COLO829 (cell line): ENCODE measurements at places on chromosomes 2 and 18.

GRCh38 chr2:106572541-106573450 is 85.6 kb downstream of the CD8B2 start:
- DNase-seq, result peak; percentile 19

DNA sequence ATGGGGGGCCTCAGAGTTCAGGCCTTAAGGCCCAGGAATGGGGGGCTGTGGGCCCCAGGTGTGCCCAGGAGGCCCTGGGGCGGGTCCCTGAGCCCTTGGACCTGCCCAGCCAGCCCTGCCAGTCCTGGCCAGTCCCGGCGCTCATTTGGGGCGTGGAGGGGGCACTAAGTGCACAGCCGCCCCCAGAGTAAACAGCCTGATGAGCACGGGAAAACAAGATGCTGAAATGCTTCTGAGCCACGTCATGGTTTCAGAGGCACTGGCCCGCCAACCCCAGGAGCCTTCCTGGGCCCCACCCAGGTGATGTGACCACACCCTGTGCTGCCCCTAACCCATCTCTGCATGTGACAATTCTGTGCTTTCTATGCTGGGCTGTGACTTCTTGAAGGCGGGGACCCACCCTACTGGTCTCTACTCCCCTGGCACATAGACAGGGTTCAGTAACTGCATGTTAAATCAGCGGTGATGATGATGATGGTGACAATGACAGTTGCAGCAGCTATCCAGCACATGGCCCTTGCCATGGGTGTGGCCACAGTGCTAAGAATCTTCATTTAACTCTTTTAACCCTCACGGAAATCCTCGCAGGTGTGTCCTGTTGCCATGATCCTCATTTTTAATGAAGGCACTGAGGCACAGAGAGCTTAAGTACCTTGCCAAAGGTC is 28.1 kb upstream of the ASPRV1 start:
- no peak for DNase-seq

DNA sequence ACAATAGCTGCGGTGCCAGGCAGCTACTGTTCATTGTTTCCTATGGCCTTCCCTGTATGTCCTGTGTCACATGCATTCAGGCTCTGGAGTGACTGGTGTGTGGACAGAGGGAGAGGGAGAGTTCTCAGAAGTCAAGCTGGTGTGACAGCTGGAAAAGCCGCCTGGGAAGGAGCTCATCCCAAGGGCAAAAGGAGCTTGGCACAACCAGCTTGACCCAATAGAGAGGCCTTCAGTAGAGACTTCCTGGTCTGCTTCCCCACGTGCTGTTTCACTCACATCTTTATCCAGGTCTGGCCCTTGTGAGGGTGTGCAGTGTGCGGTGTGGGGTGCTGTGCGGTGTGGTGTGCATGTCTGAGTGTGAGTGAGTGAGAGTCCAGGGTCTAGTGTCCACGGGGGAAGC is 11.1 kb upstream of the NT5DC4 start:
- DNase-seq, result no peak

DNA sequence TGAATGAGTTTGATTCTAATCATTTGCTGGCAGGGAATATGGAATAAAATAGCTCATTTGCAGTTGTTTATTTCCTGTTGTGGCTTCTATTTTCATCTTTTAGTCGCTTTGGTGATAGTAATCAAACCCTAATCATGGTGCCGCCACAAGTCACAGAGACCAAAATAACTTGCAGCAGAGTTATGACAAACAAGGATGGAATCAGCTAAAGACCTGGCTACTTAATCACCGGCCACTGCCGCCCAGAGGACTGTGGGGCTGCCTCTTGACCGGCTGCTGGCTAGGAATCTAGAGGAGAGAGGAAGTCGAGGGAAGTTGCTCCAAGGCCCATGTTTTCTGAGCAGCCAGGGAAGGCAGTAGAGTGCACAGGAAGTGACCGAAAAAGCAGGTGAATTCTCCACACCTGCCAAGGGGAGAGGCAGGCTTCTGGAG is 5.1 kb upstream of the SMAD7 start:
- DNase-seq, result no peak

GRCh38 chr18:50898919-50899318 is 20.0 kb downstream of the ME2 start:
- DNase-seq, result no peak

- DNase-seq, result no peak
Observed at GRCh38 chr2:105773568-105773967, 28.9 kb downstream of the NCK2 start.

- no peak for DNase-seq
Observed at GRCh38 chr2:219419331-219420197, 1.4 kb downstream of the DES start.

DNA sequence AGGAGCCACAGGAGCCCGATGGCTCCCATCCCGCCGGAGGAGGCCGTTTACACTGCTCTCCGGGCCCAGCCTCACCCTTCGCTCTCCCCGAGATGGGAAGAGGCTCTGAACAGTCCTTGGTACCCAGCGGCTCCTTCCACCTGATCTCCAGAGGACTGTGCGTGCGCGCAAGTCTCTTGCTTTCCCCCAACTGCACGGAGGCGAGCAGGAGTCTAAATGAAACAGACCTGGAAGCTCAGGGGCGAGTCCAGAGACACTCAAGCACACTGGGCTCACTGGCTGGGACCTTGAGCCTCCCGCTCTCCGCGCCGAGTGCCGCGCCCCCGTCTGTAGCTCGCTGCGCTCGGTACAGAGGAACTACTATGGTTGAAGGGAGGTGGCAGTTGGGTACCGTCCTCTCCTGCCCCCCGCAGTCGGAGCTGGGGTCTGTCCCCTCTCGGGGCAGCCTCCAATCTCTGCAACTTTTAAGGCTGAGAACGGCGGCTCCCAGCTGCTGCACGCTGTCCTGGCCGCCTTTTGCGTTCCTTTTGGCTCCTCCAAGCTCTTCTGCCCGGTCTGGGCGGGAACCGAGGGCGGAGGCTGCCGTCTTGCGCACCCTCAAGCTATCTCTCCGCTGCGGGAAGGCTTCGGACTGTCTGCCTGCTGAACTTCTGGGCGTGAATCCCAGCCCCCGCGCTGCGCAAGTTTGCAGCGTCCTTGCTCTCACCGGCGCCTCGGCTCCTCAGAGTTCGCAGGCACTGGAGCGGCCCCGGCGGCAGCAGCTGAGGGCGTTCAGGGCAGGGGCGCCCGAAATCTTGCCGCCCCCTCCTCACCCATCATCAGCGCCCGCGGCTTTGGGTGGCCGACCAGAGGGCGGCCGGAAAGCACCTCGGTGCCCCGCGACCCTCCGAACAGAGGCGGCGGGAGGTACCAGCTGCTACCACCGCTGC is 491 bp downstream of the ALK start:
- DNase-seq, result no peak

DNA sequence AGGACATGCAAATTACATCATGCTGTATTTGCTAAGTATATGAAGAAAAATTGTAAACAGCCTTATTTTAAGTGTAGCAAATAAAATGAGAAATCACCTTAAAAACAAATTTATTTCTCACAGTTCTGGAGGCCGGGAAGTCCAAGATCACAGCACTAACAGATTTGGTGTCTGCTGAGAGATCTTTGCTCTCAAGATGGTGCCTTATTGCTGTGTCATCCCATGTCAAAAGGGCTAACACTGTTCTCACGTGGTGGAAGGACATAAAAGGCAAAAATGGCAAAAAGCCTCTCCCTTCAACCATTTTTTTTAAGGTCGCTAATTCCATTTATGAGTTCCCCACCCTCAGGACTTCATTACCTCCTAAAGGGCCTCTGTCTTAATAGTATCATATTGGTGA is 12.1 kb downstream of the XRCC5 start:
- no peak for DNase-seq

DNA sequence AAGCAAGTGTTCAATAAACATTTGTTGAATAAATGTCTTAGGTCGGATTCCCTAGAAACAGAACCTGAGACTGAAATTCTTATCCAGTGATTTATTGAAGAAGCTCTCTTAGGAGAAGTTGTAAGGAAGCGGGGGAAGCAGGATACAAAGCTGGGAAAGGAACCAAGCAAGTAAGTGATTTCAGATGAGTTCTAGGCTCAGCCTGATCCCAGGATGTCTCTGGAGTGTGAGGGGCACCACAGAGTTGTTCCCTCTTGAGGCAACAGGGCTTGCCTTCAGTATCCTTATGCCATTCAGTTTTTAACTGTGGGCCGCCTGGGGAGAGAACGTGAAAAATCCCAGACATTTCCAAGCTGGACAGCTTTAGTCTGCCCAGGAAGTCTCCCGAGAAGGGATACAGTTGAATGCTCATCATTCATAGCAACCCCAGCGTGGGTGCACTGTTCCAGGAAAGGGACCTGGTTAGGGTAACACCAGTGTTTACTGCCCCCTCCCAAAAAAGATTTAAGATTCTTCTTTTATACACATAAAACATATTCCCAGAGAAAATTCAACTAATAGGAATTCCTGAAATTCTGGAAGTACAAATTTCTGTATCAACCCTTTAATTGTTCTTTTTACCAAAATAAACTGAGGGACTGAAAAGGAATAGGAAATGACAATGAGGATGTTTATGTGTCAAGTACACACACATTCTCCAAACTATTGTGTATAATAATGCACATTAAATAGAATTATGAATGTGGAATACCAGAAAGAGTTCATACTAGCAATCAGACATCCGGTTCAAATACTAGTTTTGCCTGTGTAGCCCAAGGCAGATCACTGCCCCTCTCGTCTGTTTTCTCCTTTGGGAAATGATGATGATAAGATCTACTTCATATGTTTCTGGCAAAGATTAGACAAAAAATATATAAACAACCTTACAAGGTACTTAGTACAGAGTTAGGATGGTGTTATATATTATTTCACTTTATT is 592.1 kb upstream of the CDH2 start:
- no peak for DNase-seq

DNA sequence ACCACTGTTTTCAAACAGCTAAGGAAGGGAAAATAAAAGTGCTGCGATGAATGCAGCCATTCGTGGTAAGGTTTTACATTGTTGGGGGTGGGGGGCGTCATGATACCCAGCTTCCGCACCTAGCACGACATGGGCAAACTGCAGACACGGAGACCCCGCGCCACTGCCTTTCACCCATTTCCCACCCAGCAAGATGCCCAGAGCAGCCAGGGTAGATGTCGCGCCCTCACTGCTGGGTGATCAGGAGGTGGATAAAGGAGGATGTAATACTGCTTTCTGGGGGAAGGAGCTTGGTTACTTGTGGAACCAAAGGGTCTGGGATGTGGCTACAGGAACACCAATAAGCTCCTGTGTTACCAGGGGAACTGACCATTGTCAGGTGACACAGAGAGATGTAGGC is 138.4 kb downstream of the ZNF516 start:
- DNase-seq, result no peak
